ENCODE measurements at places on chromosomes 11 and 22.

DNA sequence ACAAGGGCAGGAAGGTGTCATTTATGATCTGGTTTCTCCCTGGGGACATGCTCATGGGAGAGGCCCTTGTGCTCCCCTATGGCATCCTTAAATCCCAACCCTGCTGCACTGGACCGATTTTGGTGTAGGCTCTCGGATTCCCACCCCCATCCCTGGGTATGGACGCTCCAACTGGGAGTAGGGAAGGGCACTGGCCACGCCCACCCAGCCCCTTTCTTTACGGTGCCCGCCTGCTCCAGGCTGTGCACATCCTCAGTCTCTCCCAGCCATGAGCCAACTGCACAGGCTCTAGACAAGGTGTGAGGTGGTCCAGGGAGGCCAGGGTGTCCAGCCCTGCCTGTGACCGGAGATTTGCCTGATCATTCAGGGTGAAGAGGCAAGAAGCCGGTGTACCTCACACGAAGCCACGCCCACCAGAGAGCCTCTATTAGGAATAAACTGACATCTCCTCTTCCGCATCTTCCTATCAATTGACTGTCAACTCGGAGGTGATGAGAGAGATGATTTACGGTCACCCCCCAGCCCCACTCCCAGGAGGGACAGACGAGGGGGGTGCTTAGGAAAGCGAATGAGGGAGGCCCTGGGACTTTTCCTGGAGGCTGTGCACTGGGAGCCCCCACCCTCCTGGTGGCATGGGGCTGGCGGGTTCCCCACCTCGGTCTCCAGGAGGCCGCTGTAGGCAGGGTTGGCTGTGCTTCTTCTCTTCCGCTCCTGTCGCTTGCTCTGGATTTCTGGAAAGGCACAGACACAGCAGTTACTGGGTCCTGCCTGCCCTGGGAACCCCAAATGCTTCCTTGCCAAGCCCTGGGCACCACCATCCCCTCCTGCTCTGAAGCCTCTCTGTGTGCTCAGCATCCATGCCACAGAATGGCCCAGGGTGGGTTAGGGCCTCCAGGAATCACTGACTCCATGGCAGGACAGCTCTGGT, 116.7 kb downstream of the PHF21B start:
- no peak for DNase-seq

- peak; percentile 8 for DNase-seq
Observed at GRCh38 chr11:134139873-134140331, 71.0 kb downstream of the JAM3 start.

GRCh38 chr22:22870577-22871404, 16.8 kb upstream of the IGLL5 start:
- no peak for DNase-seq

- no peak for DNase-seq
Observed at GRCh38 chr22:28450109-28450508, 229.5 kb downstream of the TTC28 start.

GRCh38 chr11:122077459-122077858, 38.6 kb downstream of the BLID start:
- DNase-seq, result no peak
